ENCODE measurements at places on chromosomes 11 and 22.
A peak's percentile ranks its signal among the peaks of the same experiment; 100 is the strongest.

DNA sequence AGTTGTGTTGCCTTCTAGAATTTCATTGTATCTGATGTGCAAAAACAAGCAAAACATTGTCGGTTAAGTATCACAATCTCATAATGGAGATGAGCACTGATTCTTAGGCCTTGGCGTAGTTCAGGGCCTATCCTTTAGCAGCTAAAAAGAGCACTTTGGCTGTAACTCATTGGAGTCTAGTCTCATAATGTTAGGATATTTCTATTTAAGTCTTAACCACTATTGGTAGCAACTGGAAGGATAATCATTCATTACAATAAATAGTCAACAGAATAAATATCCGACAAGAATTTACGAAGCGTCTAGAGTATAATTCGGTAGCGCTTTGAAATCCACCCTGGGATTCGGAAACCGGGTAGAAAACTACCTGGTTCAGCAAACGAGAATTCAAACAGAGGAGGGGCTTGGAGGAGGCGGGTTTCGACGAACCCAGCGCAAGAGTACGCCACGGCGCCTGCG lies 461 bp upstream of the EED start:
- DNase-seq = peak; percentile 74

DNA sequence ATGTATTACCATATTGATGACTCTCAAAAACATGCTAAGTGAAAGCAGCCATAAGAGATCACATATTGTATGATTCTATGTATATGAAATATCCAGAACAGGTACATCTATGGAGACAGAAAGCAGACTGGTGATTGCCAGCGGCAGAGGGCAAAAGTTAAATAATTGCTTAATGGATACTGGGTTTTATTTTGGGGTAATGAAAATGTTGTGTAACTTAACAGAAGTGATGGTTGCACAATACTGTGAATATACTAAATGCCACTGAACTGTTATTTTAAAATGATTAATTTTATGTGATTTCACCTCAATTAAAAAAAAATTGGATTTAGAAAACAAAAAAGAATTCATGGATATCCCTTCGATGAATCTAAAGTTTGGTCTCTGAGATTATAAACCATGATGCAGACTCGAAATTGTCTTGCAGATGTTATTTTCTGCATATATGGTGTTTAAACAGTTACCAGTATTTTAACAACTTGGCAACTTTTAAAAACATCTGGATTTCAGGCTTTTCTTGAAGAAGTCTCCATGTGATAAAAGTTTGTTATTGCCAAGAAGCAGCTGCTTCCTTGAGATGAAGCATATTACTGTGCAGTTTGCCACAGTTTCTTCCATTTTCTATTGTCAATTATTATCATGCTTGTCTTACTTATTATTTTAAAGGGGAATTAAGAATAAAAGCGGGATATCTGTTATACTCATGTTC lies 38.1 kb downstream of the LARGE2 start:
- DNase-seq = no peak

- DNase-seq = no peak
Measured at GRCh38 chr11:129985823-129986222, 16.8 kb downstream of the PRDM10 start.

GRCh38 chr11:94664346-94664745 lies 97.2 kb downstream of the PIWIL4 start:
- no peak for DNase-seq

DNA sequence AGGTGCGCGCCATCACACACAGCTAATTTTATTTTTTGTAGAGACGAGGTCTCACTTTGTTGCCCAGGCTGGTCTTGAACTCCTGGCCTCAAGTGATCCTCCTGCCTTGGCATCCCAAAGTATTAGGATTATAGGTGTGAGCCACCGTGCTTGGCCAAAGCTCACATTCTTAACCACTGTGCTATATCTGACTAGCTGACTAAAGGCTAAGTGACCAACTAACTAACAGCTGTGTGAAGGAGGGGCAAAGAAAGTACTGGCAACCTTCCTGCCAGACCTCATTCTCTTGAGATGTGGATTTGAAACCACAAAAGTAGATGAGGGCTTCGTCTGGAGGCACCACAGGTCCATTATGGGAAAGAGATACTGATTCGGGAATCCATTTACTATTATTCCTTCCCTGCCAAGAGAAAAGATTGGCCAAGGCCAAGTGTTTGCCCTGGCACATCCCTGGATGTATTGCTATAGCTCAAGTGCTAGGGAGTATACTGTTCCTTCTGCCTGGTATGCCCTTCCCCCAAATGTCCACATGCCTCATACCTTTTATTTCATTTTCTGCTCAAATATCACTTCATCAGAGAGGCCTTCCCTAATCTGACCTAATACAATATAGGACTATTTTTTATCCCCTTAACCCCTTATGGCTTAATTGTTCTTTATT lies 52.7 kb upstream of the RRM1 start:
- DNase-seq = no peak

DNA sequence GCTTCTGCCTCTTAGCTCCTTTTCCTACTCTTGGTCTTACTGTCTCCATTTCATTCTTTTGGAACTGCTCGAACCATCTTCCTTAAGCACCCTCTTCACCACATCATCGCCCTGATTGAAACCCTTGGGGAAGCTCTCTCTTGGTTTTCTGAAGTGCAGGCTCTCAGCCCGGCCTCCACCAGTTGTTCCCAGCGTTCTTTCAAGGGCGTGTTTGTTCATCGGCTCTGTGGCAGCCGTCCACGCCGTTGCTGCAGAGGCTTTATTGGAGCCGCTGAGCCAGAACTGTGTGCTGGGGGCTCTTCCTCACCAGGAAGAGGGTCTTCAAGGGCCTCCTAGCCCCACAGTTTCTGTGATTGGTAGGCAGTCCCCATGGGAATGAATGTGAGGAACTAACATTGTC lies 214.1 kb downstream of the TBC1D22A start:
- no peak for DNase-seq

DNA sequence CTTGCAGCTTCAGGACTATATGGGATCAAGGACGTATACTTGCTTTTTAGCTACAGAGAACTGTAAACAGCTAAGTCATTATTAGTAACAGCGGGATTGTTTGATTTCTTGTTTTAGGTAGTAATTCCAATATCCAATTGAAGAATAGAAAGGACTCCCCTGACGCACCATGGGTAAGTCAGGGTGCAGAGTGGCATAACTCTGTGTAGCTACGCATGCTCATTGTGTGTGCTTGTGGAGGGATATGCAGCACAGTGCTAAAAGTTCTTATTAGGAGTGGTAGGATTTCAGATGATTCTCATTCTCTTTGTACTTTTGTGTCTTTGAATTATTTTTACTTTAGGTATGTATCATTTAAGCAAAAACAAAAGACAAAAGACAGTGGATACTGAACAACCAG lies 7.7 kb upstream of the PEX26 start:
- DNase-seq = no peak

DNA sequence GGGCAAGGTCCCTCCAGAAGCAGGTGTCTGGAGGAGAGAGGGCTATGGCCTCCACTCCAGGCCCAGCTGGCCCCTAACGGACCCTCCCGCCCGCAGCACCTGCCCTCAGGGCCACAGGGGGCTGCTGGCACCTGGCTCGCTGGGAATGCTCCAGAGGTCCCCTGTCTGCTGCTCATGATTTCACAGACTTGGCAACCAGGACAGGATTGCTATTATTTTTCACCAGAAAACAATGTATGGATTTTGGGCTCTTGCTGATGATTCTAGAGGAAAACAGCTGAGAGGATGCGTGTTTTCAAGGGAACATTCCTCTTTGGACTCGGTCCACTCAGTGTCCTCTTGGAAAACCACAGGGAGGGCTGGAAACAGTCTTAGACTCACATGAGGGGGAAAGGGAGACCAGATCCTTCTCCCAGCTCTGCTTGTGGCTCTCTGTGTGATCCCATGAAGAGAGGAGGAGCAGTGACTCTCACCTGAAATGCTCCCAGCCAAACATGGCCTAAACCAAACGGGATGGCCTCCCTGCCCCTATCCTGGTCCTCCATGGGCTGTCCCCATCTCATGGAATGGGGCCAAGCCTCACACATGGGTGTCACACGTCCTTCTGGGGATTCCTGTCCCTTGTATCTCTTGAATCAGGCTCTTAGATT lies 15.8 kb downstream of the MYEOV start:
- DNase-seq = no peak

- DNase-seq = no peak
Measured at GRCh38 chr11:119903389-119903788, 174.4 kb upstream of the NECTIN1 start.

GRCh38 chr11:12539572-12539971 lies 134.6 kb upstream of the TEAD1 start:
- no peak for DNase-seq

- no peak for DNase-seq
Measured at GRCh38 chr22:30523646-30524489, 18.4 kb upstream of the SEC14L4 start.

- peak; percentile 31 for DNase-seq
Measured at GRCh38 chr22:19941365-19942082, at the start of the genes COMT and TXNRD2. Gene COMT, plus strand, starts transcription at chr22:19941772. Its CDS starts 20,755 bp downstream, at chr22:19962527. Gene TXNRD2, minus strand, starts transcription at chr22:19941818. Its CDS starts 15 bp downstream, at chr22:19941803.

- DNase-seq = no peak
Measured at GRCh38 chr11:68978626-68978930, 2.2 kb downstream of the MRGPRD start.

DNA sequence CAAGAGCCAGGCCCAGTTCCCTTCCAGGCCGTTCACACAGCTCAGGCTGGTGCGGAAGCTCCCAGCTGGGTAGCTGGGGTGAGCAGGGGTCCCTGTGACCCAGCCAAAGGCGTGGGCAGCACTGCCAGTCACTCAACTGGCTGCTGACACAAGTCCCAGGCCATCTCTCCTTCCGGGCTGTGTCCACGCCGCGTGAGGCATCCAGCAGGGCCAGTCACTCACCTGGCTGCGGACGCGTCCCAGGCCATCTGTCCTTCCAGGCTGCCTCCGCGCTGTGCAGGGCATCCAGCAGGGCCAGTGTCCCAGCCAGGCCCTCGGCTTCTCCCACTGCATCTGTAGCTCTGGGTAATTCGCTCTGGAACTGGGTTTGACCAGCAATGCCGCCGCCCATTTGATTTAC lies 184.2 kb downstream of the BRD1 start:
- DNase-seq = no peak

DNA sequence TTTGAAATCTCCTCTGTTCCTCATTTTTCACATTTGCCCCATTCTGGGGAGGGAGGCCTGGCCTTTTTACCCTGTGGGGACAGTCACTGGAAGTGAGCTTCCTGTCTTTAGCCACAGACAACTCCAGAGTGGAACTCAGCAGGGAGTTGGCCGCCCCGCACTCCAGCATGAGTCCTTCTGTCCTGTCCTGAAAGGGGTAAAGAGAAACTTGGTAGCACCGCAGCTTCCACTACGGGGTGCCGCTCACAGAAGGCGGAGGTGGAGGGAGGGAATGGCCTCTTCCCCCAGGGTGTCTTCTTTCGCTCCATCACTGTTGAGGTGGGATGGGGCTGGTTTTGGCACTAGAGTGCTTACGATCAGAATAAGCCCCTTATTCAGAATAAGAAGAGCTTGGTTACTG lies 132.2 kb downstream of the ST3GAL4 start:
- DNase-seq = no peak

- DNase-seq = no peak
Measured at GRCh38 chr11:122737951-122738693, 82.6 kb downstream of the UBASH3B start.

DNA sequence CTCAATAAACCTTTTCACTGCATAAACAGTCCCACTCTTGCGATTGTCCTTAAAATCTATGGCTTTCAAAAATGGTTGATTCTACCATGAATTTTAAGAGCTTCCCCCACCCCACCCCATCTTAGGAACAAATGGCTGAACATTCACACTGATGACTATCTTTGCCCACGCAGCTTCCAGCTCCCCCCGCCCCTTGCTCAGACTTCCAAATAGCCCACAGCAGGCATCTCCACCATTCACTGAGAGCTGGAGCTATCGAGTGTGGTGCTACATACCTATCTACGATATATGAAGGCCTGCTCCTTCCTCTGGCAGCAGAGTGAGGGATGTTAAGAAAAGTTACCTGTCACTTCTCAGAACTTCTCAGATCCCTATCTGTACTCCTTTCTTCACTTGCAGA lies 26.7 kb downstream of the EIF3F start:
- DNase-seq = no peak

- DNase-seq = no peak
Measured at GRCh38 chr11:72875736-72876135, 61.5 kb downstream of the ATG16L2 start.

- no peak for DNase-seq
Measured at GRCh38 chr22:48594016-48594756, 1233.5 kb downstream of the BRD1 start.

DNA sequence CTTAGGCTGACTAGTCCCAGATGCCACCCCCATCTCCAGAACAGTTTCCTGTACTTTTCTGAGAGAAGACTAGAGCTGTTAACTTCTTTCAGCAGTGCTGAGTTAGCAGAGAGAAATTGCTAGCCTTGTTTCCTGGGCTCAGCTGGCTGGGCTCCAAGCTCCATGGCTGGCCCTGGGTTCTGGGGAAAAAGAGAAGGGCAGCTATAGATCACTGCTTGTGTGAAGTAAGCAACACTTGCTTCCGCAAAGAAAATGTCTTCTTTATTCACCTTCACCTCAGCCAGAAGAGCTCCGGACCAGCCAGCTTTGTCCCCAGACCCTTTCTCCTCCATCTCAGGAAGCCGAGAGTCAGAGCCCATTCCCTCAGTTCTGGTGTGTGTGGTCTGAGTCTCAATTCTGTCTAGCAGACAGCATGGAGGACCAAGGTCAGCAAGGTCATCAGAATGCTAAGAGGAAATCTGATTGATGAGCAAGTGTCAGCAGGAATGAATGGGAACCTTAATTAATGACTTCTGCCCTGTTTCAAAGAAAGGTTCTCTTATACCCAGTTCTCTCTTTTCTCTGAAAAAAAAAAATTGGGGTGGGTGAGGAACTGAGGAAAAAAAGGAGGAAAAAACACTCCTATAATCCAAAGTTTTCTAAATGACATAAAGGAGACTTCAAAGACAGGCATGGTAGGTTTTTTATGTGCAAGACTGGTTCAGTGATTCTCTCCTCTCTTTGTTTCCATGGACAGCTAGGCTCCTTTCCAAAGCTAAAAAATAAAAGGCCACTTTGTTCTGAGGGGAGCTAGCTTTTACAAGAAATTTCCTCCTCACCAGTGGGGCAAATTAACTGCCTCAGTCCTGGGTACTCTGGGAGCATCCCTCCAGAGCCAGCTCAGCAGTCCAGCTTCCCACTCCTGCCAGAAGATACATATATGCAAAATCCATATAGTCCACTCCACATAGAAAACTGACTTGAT lies 63.6 kb upstream of the FAM181B start:
- DNase-seq = no peak

GRCh38 chr11:122179961-122180834 lies 64.2 kb upstream of the BLID start:
- DNase-seq = no peak

GRCh38 chr11:57460022-57460757 lies at the start of gene RTN4RL2:
Gene RTN4RL2, plus strand, starts transcription at chr11:57460528. Its CDS starts 338 bp downstream, at chr11:57460866.
- DNase-seq = no peak

DNA sequence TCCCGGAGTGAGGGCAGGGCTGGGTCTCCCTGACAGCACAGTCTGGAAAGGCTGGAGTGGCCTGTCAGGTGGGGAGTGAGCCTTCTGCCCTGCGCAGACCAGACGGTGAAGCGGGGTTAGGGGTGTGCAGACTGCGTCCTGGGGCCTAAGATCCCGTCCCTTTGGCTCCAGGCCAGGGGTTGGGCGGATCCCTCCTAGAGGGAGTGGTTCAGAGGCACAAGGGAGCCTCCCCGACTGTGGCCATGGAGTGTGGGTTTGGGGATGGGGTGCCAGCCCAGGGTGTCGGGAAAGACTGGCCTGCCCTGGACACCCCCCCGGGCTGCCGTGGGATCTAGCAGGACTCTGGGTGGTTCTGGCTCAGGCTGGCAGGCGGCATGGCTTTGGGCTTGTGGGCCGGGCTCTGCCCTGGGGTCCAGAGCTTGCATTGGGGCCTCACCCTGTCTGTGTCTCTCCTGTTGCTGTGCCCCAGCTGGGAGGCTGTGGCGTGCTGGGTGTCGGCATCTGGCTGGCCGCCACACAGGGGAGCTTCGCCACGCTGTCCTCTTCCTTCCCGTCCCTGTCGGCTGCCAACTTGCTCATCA lies 19.5 kb downstream of the TSPAN4 start:
- DNase-seq = no peak

All from activated naive CD8-positive, alpha-beta T cell treated with anti-CD3 and anti-CD28 coated beads, Interleukin-2, amount 50 U/mL, for 16 hours (primary cell).